ENCODE measurements at places on chromosomes 12 and 14.

GRCh38 chr12:18427520-18427919 lies 166.2 kb downstream of the PIK3C2G start:
- DNase-seq = no peak

- no peak for DNase-seq
Observed at GRCh38 chr12:65282840-65283239, 4.4 kb downstream of the MSRB3 start.

GRCh38 chr12:72100854-72101253 lies 162.2 kb downstream of the TPH2 start:
- DNase-seq = no peak

DNA sequence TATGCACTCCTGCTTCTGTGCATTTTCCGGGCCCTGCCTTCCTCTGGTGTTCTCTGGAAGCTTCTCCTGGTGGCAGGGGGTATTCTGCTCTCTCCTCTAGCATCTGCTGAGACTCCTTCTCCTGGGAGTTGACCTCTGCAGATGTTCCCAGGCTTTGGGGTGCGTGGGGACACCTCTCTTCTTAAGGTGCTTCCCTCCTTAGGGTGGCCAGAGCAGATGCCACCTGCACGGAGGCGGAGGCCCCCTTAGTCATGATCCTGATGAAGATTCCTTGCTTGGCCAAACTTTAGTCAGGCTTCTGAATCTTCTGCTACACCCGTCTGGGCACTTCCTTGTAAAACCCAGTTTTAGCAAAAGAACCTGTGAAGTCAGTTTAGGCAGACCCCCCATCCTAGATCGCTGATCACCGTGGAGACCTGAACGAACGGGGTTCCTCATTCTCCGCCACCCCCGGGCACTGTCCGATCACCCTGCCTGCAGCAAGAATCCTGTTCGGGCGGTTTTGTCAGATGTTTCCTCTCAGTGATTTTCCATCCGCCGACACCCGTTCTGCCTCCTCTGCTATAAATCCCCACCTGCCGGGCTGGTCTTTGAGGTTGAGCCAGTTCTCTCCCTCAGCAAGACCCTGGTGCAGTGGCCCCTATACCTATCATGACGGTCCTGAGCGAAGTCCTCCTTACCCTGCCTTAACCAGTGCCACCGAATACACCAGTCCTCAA lies 111.9 kb downstream of the CALM1 start:
- DNase-seq = no peak

DNA sequence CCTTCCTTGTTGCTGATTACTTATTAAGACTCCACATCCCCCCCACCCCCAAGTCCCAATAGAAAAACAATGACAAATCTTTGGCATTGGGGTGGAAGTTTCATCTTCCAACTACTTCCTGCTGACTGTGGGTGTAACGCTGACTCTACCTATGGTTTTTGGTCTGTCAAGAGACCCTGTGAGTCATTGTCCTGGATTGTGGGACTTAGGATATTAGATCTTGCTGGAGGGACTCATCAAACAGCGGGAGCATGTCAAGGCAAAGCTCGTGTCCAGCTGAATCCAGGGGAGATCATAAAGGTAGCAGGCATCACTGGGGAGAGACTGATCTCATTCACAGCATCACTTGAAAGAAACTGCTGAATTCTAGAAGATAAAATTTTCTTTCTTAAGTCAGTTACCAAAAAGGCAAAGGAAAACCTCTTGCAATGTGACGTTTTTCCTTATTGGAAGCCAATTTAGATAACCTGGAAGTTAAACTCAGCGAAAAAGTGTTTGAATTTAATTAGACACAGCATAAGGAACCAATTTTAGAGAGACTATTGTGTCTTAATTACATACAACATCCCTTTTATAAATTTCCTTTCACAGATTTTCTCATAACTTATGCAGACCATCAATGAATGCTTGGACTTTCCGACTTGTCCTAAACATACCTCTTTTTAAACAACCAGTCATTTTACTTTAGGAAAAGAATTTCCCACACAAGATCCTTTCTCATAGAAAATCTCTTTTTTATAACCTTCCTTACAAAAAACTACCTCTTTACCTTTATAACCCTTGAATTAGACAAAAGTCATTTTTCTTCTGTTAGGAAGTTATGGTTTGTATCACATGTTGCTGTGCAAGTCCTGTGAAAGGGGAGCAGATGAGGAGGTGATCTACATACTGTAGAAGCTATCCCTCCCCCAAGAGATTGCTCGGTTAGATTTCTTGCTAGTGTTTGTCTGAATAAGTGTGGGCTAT lies 94.6 kb upstream of the SCAF11 start:
- DNase-seq = no peak

GRCh38 chr12:1838205-1838993 lies 18.0 kb downstream of the LRTM2 start:
- DNase-seq = no peak

DNA sequence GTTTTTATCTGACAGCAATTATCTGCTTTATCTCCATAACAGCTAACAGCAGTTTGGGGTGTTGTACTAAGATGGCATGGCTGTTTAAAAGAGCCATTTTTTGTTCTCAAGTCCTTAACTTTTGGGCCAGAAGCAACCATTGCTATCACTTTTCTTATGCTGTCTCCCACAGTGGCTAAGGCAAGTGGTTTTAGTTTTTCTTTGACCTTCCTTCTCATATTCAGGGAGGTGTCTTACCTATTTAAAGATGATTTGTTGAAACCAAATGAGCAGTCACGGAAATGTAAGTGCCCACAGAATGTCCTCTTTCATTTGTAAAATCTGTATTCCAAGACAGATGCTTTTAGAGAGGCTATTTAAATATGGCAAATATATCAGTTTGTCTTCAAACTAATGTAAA lies 96.8 kb upstream of the USP15 start:
- DNase-seq = no peak

- no peak for DNase-seq
Observed at GRCh38 chr12:92859650-92860386, 69.3 kb downstream of the EEA1 start.

GRCh38 chr14:30443368-30444007 lies 115.5 kb upstream of the G2E3 start:
- DNase-seq = no peak

DNA sequence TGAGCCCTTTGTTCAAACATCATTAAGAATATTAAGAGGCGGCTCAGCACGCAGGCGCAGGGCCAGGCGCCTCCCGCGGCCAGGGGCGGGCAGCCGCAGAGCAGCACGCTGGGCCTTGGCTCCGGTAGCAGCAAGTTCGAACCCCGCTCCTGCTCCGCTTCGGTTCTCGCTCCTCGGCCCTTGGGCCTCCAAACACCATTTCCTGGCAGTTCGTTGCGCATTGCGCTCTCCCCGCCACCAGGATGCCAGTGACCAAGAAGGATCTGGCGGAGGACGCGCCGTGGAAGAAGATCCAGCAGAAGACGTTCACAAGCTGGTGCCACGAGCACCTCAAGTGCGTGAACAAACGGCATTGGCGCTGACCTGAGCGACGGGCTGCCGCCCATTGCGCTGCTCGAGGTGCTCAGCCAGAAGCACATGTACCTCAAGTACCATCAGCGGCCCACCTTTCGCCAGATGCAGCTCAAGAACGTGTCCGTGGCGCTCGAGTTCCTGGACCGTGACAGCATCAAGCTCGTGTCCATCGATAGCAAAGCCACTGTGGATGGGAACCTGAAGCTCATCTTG lies 6.9 kb upstream of the ACVRL1 start:
- DNase-seq = no peak

DNA sequence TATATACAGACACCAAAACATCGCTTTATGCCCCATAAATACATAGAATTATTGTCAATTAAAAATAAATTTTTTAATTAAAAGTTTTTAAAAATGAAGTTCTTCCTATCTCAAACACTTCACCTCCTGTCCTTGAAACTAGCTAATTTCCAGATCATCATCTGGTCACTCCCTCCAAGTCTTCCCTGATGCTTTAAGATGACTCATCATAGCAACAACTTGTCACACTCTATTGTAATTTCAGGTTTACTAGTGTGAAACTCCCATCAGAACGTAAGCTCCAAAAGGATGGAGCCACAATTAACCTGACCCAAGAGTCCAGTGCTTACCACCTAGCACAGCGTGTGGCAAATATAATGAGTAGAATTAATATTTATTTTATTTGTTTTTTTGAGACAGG lies 16.3 kb downstream of the GXYLT1 start:
- no peak for DNase-seq

- DNase-seq = no peak
Observed at GRCh38 chr14:102775855-102776760, 1.1 kb upstream of the TRAF3 start.

- DNase-seq = no peak
Observed at GRCh38 chr12:109212460-109213115, 96.2 kb downstream of the ACACB start.

- DNase-seq = no peak
Observed at GRCh38 chr14:61188978-61189808, 91.9 kb downstream of the TMEM30B start.

GRCh38 chr14:103179094-103179493 lies 55.8 kb downstream of the TNFAIP2 start:
- no peak for DNase-seq

DNA sequence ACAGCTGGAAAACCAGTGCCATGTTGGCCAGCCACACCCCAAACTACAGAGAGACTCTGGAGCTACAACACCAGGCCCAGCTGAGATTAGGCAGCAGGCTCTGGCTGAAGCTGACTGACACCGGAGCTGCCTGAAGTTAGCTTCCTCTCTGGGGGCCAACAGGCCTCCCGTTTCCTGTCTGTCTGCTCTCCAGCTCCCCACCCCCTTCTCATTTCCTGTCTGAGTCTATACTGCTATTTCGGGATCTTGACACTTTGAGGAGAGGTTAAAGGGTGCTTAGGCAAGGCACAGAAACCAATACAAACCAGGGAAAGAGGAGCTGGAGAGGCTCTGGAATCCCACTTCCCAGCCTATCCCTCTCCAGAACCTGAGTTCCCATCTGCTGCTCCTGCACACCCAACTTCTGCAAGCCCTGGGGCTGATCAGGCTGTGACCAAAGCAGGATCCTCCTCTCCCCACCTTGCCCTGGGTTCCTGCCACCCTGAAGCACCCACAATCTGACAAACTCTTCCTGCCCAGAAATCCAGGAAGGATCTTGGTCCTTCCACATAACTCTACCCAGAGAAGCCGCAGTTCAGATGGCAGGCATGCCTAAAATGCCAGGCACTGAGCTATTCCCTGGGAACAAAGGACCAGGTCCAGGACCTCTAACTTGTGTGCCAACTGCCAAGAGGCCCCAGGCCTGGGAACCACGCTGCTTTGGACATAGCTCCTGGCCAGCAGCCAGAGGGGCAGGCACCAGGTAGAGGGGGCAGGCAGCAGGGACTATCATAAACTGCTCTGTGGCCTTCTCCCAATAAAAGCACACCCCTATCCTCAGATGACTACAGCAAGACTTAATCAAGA lies 39.9 kb downstream of the PRPF40B start:
- DNase-seq = peak; percentile 39

DNA sequence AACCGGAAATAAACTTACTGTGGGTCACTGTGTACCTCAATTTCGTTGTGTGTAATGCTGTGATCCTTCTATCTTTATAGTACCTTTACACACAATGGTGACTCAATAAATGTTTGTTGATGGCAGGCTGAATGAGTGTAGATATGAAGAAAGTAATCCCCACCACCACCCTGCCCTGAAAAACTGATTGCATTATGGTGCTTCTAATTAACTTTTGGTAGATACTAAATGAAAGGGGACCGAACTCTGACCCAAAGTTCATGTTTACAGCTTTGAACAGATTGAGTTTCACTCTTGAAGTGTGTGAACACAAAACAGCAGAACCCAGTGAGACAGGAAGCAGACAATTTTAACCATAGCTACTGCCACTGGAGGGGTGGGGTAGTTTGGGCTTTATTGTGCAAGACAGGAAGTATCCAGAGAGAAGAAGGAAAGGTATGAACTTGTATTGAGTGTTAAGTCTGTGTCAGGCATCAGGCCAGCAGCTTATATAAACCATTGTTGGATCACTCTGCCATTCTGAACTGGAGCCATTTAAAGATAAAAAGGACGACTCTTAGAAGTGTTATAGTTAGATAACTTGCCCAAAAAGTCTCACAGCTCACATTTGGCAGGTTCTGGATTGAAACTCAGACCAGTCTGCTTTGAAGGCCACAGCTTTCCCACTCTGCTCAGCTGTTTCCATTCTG lies 197.0 kb upstream of the AMIGO2 start:
- no peak for DNase-seq

GRCh38 chr14:59116984-59117415 lies 71.5 kb upstream of the DAAM1 start:
- no peak for DNase-seq

GRCh38 chr12:29429999-29430715 lies 49.2 kb upstream of the ERGIC2 start:
- DNase-seq = no peak

DNA sequence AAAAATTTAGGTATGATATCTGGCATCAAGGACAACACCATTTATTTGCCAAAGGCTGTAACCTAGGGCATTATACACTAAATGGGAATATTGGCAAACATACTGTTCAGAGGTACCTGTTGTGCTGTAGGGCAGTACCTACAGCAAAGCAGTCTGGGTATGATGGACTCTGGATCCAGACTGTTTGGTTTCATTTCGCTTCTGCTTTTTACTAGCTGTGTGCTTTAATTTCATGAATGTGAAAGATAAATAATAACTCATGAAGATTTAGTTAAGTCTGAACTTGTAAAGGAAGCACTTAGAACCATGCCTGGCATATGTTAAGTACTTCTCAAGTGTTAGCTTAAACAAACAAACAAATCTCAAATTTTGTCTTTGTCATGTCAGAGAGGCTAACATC lies 17.7 kb upstream of the SLC38A2 start:
- no peak for DNase-seq

GRCh38 chr14:90398315-90398839 lies 1.5 kb downstream of the CALM1 start:
- DNase-seq = peak; percentile 14

DNA sequence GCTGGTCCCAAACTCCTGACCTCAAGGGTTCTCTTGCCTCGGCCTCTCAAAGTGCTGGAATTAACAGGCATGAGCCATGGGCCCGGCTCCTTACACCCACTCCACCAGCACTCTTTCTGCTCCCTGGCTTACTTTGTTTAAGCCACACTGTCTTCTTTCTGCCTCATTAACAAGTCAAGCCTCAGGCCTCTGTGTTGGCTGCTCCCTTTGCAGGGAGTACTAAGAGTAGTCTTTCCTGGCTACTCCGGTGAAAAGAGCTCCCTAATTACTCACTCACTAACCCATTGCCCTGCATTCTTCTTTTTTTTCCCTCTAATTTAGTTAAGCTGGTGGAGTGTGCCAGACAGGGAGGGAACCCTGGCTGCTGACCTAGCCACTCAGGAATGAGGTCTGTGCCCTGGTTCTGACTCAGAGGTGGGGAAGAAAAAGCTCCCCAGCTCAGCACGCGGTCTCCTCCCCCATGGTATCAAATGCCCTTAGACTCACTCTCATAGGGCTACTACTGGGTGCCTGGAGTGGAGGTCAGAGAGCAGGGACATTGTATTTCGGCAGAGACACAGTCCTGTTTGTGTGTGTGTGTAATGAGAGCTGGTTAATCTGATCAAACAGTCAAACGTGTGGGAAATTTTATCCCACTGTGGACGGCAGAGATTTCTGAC lies 19.8 kb downstream of the GALNT6 start:
- no peak for DNase-seq

GRCh38 chr12:1453810-1454209 lies 140.6 kb downstream of the FBXL14 start:
- no peak for DNase-seq

GRCh38 chr12:13436696-13437391 lies 240.3 kb downstream of the EMP1 start:
- no peak for DNase-seq

- no peak for DNase-seq
Observed at GRCh38 chr14:51999084-51999483, 9.7 kb downstream of the RTRAF start.

- DNase-seq = no peak
Observed at GRCh38 chr12:120138366-120138765, 21.8 kb upstream of the RAB35 start.
